Ascending aorta (tissue), 2 donors: ENCODE measurements at places on chromosomes 2 and 18. TPM values are rescaled to one million over a fixed set of nuclear protein-coding genes. Genes with fewer than 3 reads are reported as not detected.

- DNase-seq, result no peak
Observed at GRCh38 chr18:67778016-67778415, 261.5 kb upstream of the DSEL start.

The MITD1 gene
- 13.3 TPM for total RNA-seq

The ZNF804A gene
- total RNA-seq, result not detected

- no peak for DNase-seq
Observed at GRCh38 chr2:9897331-9897737, 54.1 kb downstream of the TAF1B start.

The HOXD1 gene
- total RNA-seq, result 9.8 TPM

DNA sequence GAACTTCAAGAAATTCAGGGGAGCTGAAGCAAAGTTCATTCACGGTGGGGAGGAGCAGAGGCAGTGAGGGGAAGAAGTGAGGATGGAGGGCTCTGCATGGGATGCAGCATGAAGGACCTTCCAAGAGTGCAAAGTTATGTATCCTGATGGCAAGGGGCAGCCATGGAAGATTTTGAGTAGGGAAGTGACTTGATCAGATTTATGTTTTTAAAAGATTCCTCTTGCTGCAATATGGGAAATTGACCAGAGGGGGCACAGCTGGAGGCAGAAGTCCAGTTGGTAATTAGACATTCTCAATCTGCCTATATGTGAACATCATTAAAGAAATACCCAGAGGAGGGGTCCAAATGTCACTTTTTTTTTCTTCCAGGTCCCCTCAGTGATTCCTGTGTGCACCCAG, 21.5 kb upstream of the ANXA4 start:
- DNase-seq, result no peak

DNA sequence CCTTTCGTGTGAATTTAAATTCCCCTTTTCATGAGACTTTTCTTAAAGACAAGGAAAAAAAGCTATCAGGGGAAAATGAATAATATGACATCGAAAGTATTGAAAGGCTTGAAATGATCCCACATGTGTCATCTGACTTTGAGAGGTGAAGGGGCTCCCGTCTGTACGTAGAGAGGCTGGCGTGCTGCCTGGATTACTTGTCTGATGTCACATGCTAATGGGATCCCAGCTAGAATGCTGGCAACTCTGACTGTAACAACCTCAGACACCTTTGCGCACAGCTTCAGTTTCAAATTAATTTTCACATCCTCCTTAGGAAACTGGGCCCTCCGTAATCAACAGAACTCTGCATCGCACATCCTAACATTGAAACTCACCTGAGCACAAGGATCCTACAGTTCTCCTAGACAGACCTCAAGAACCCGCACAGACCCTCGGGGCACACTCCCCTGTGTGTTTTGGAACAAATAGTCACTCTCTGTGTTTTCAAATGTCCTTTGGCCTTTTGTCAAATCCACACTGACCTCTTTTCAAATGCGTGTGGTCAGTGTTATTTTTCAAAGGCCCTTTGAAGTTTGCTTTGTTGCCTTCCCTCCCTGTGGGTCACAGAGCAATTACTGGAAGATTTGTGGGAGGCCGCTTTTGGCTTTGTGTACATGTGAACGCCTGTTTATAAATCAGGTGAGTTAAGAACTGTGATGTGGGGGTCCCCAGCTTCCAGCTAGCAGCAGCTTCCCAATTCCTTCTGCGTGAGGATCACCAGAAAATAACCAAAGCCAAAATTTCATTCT, 65.9 kb downstream of the IL1R2 start:
- no peak for DNase-seq

DNA sequence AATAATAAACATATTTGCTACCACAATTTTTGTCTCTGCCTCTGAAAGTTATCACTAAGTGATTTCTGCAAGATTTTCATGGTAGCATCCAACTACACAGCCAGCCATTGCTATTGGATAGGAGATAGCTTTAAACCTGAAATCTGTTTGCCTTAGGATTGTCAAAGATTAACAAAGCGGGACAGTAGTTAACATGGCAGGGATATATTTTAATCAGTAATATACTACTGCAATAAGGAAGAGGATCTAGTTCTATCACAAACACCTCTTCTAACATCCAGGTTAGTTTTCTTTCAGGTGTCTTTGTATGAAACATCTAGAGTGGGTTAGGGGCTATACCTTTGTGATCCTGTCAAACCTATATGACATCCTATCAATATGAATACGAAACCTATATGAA, 641.3 kb downstream of the DPP10 start:
- no peak for DNase-seq

- DNase-seq, result no peak
Observed at GRCh38 chr2:172039011-172039704, 39.4 kb downstream of the METAP1D start.

GRCh38 chr2:9488583-9489547, 14.5 kb downstream of the IAH1 start:
- DNase-seq, result no peak

The TMEM18 gene
- 6.4 TPM for total RNA-seq

The CIDEA gene
- not detected for total RNA-seq

The NLRC4 gene
- 2.3 TPM for total RNA-seq

GRCh38 chr18:9750112-9750511, 42.0 kb downstream of the RAB31 start:
- DNase-seq, result no peak

The NPAS2 gene
- total RNA-seq, result 72.6 TPM

The SERPINB3 gene
- 0.21 TPM for total RNA-seq
